Fibroblast of lung (primary cell): ENCODE measurements at places on chromosomes 13 and 19. TPM values are rescaled to one million over a fixed set of nuclear protein-coding genes. Genes with fewer than 3 reads are reported as not detected.

Gene ONECUT3
- total RNA-seq: not detected in 2 replicates

Gene GRIK5
- total RNA-seq: 0.77 and 3.5 TPM in 2 replicates

Gene ZNF728
- 0.51 and 1.8 TPM in 2 replicates for total RNA-seq

Gene KLK13
- total RNA-seq: not detected in 2 replicates

Gene WDR88
- total RNA-seq: under 0.01 TPM in 1 of 2 replicates, not detected in the other

Gene FUT2
- under 0.01 TPM in 1 of 2 replicates, not detected in the other for total RNA-seq

Gene CEACAM7
- not detected in 2 replicates for total RNA-seq

Gene IGFL3
- total RNA-seq: not detected in 2 replicates

Gene SNAPC2
- total RNA-seq: 11.4 and 12.8 TPM in 2 replicates

Gene PNMA8B
- total RNA-seq: 1.3 and 1.7 TPM in 2 replicates

Gene CNN1
- 17.2 and 20.3 TPM in 2 replicates for total RNA-seq

Gene EPSTI1
- 5.6 and 8.2 TPM in 2 replicates for total RNA-seq

Gene MTUS2
- total RNA-seq: not detected in 2 replicates

Gene PLIN5
- not detected in 2 replicates for total RNA-seq

Gene ATCAY
- not detected in 2 replicates for total RNA-seq

Gene GTF2F1
- 50.4 and 52.1 TPM in 2 replicates for total RNA-seq

Gene ZNF154
- total RNA-seq: 3.3 and 6.3 TPM in 2 replicates

Gene SUGT1
- total RNA-seq: 45.2 and 45.7 TPM in 2 replicates

Gene IRF2BP1
- 22.9 and 23.1 TPM in 2 replicates for total RNA-seq

Gene KIR2DL4
- total RNA-seq: not detected in 2 replicates

Gene CABP5
- total RNA-seq: not detected in 2 replicates

Gene FGF22
- under 0.01 TPM in 1 of 2 replicates, not detected in the other for total RNA-seq

Gene LHB
- not detected in 2 replicates for total RNA-seq

Gene SPC24
- 3.9 and 32.0 TPM in 2 replicates for total RNA-seq

Gene RGS9BP
- 0.51 and 0.66 TPM in 2 replicates for total RNA-seq

Gene CEBPA
- 0.17 and 0.51 TPM in 2 replicates for total RNA-seq

Gene ZNF813
- 3.6 and 3.9 TPM in 2 replicates for total RNA-seq

Gene IL12RB1
- total RNA-seq: under 0.01 and 0.50 TPM in 2 replicates

Gene DIRAS1
- total RNA-seq: 11.3 and 19.0 TPM in 2 replicates

Gene KLK2
- not detected in 2 replicates for total RNA-seq

Gene PBX4
- 1.5 and 1.7 TPM in 2 replicates for total RNA-seq

Gene ZNF793
- 2.6 and 5.9 TPM in 2 replicates for total RNA-seq

Gene ZNF497
- 1.5 and 2.5 TPM in 2 replicates for total RNA-seq

Gene FREM2
- under 0.01 TPM in 1 of 2 replicates, not detected in the other for total RNA-seq

Gene OR7A5
- total RNA-seq: not detected in 2 replicates

Gene C1QTNF9B
- 0.51 and 0.83 TPM in 2 replicates for total RNA-seq

Gene CD209
- total RNA-seq: not detected in 2 replicates

Gene MEF2B
- under 0.01 and 0.33 TPM in 2 replicates for total RNA-seq

Gene MATK
- under 0.01 TPM in 1 of 2 replicates, not detected in the other for total RNA-seq

Gene SHISA7
- total RNA-seq: not detected in 2 replicates

Gene SIGLEC8
- total RNA-seq: not detected in 2 replicates

Gene ZNF559
- total RNA-seq: 14.4 and 19.8 TPM in 2 replicates

Gene PODNL1
- 1.0 and 2.1 TPM in 2 replicates for total RNA-seq

Gene CGB3
- total RNA-seq: not detected in 2 replicates

Gene CEACAM16
- total RNA-seq: under 0.01 TPM in 1 of 2 replicates, not detected in the other

Gene KHSRP
- total RNA-seq: 84.7 and 93.5 TPM in 2 replicates

Gene LILRB3
- not detected in 2 replicates for total RNA-seq

Gene GIPR
- not detected in 2 replicates for total RNA-seq

Gene ZNF835
- 3.3 and 3.6 TPM in 2 replicates for total RNA-seq

Gene MEIS3
- 40.3 and 57.8 TPM in 2 replicates for total RNA-seq
